ENCODE measurements at places on chromosomes 11 and 22.

DNA sequence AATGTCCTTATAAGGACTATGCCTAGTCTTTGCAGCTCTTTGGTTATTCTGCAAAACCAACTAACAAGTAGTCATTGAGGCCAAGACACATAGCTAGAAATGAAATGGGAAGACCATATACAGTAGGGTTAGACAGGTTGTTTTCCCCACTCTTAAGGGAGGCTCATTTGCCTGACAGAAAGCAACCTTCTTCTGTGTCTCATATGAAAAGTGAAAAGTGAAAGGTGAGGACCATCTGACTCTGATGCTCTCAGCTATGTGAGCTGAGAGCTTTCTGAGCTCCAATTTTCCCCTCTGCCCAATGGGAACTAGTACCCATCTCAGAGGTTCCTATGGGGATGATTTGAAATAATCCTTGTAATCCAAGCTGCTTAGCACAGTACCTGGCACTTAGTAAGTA is 142.0 kb upstream of the BDNF start:
- no peak for DNase-seq

GRCh38 chr11:39192671-39193070 is 2266.8 kb downstream of the LRRC4C start:
- DNase-seq, result no peak

DNA sequence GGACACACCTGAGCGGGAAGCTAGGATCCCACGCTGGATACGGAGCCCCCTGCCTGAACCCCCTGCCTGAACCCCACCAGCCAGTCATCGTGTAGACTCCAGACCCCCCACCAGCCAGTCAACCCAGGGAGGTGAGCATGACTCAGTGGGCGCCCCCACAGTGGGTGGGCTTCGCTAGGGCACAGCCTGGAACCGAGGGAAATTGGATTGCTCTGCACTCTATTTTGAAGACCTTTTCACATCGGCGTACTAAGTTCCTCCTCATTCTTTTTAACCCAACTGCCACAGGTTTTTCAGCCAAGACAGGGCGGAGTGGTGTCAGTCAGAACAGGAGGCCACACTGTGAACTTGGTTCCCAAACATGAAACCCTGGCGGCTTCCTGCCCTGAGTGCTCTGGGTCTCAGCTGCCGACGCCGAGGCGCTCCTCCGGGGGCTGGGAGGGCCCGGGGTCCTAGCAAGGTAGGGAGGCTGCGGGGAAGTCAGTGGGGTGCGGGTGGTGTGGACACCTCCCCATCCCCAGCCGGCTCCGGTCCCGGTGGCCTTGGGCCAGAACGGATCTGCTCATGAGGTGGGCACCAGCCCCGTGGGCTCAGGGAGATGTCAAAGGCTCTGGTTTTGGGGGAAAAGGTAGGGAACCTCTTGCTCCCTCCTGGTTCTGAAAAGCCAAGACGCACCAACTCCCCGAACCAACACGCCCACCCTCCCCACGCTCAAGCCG is 57.0 kb downstream of the BRD1 start:
- no peak for DNase-seq

DNA sequence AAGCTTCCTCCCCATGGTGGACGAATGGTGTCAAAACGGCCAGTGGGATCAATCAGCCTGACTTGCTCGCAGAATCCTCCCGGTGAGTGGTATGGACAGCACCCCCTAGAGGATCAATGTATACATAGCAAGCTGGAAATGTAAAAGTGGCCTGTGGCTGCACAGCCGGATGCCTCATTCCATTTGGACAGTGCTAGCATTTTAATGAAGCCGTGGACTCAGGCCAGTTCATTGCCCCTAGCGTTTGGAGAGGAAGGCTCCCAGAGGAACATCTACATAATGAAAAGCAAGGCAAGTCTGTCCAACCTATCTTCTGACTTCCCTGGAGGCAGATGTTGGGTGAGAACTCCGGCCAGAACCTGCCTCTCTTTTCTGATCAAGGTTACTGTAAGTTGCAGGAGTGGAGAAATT is 942.3 kb downstream of the NTM start:
- no peak for DNase-seq

DNA sequence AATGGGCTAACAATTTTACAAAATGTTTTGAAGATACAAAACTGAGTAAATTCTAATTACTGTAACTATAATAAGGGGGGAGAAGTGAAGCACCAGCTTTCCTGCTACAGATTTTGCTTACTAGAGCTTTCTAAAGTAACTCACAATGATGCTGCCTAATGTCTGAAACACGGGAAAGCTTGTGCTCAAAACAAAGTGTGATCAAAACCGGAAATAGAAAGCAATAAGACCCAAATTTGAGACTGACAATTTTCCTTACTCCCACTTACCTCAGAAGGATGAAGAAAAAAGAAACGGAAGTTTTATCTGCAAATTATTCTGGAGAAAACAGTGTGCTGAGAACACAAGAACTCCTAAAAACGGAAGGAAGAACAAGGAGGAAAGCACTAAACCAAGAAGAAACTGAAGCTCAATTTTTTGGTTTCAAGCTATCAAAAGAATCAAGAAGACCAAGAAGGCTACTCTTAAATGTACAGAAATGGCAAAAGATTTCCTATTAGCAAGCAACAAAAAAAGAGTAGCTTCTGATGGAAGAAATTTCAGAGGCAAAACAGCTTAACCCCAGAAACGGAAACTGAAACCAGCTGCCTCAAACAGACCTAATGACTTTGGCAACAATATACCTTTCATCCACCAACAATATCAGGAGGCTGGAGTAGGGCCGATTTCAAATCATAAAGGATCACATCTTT is 33.4 kb downstream of the AMBRA1 start:
- no peak for DNase-seq

DNA sequence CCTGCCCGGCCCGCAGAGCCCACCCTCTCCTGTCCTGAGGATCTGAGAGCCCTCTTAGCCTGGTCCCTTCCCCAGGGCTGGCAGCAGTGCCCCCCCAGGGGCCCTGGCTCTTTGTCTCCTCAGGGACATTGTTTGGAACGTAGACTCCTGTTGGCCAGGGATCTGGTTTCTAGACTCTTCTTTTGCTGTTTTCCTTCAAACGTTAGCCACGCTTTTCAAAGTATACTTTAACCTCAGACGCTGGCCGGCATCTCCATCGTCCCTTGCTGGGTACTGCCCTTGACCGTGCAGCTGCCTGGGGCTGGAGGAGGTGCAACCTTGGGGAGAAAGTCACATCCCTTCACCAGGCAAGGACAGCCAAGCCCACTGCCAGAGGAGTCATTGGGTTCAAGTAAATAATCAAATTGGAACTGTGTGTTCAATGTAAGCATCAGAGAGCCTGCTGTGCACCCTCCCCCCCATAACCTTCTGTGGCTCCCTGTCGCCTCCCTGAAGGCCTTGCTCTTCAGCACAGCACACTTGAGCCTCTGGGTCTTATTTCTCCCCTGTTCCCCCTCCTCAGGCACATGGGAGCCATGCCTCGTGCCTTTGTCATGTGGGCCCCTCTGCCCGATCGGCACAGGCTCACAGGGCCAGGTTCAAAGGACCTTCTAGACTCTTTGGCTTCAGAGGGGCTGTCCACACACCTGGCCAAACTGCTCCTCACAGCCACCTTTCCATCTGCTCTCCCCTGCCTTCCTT is 21.8 kb upstream of the WNT7B start:
- no peak for DNase-seq

DNA sequence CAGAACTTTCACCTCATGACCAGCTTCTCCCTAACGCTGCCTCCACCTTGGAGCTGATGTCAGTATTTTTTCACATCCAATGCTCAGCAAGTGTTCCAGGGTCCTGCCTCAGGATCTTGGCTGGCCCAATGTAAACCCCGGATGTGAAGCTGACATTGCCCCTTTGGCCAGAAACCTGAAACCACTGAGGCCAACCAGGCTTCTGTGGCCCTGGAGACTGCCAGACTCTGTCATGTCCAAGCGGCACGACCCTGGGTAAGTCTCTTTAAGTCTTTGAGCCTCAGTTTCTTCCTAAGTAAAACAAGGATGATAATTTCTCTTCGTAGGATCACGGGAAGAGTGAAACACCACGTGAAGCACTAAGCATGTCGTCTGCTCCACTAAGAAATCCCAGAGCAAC is 22.8 kb downstream of the SERPIND1 start:
- DNase-seq, result no peak

- no peak for DNase-seq
Observed at GRCh38 chr11:69983897-69984438, 94.1 kb upstream of the ANO1 start.

DNA sequence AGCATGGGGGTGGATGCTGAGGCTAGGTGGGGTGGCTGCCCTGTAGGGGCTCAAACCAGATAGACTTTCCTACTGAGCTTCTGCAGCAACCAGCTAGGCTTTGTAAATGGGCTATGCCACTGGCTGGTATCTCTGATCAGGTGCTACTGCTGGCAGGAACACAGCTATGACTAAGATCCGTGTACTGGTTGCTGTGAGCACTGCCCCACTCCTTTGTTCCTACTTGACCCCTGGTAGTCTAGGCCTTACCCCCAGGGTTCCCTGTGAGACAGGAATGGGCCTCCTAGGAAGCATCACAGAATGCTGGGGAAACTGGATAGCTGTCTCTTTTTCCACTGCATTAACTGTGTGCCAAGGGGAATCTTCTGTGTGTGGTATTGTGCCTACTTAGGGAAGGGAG is 58.4 kb upstream of the GAB2 start:
- no peak for DNase-seq

DNA sequence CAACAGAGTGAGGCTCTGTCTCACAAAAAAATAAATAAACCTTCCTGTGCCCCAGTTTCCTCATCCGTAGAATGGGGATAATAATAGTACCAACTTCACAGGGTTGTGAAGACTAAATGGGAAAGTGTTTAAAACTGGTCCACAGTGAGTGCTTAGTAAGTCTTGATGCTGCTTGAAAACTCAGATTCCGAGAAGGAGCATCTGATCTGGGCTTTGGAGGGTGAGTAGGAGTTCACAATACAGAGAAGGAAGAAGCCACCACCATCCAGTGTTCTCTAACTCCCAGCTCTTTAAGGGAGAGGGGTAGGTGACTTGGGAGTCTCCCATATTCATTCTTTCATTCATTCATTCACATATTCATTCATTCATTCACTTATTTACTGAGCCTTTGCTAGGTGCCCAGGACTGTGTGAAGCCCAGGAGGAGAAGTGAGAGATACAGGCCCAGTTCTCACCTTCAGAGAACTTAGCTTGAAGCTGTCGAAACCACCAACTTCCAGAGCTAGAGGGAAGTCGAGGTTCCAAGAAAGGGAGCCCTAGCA is 17.7 kb downstream of the CYTH4 start:
- no peak for DNase-seq
